HFFc6 (cell line): ENCODE measurements at places on chromosomes 12 and 14. TPM values are rescaled to one million over a fixed set of nuclear protein-coding genes. Genes with fewer than 3 reads are reported as not detected.
A peak's percentile ranks its signal among the peaks of the same experiment; 100 is the strongest.

GRCh38 chr14:22797017-22797917, 18.0 kb downstream of the SLC7A7 start:
- peaks cover under 1% of the 10 kb centered on the region for H3K4me1 ChIP-seq
- peaks cover 30% of the 10 kb centered on the region for H3K27me3 ChIP-seq
- no peak overlapping the region for H3K27ac ChIP-seq
- DNase-seq: no peak

The TM9SF1 gene
- 70.7 to 75.5 TPM (median 75.4 TPM) in 3 replicates for total RNA-seq

DNA sequence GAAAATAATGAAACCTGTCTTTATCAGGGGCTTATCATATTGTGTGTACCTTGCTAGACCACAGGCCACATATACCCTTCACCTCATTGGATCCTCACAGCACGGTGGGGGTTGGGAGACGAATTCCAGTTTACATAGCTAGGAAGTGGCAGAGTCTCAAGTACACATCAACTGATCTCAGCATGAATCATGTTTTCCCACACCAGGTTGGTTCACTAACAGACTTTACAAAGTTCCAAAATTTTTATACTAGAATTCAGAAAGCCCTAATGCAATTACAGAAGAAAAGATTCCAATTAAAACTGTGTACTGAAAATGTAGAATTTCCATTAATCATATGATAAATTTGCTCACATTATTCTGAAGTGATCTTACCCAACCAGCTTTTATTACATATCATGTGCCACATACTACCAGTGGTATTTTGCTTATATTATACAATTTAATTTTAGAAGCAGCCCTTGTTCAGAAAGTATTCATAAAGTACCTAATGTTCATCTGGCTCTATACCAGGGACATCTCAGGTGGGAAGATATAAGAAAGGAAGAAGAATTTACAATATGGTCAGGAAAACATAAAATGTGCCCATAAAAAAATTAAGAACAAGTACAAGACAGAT, 196.2 kb downstream of the ITPR2 start:
- no peaks in the 10 kb centered on the region for H3K36me3 ChIP-seq
- H3K4me3 ChIP-seq: no peak overlapping the region
- peak; percentile 38 for DNase-seq
- H3K4me1 ChIP-seq: peaks cover 48% of the 10 kb centered on the region

The EMP1 gene
- total RNA-seq: 239 to 417 TPM (median 284 TPM) in 3 replicates

The KRT77 gene
- not detected in 3 replicates for total RNA-seq

The GPD1 gene
- total RNA-seq: 0.20 TPM in 1 of 2 replicates, not detected in the other

The LTBP2 gene
- 118 to 163 TPM (median 122 TPM) in 3 replicates for total RNA-seq

GRCh38 chr12:27583057-27583797, 59.2 kb downstream of the PPFIBP1 start:
- H3K27me3 ChIP-seq: no peaks in the 10 kb centered on the region
- peaks cover 58% of the 10 kb centered on the region for H3K4me1 ChIP-seq
- H3K27ac ChIP-seq: peak overlapping the region; percentile 19
- DNase-seq: no peak

GRCh38 chr12:7113389-7113871, 4.4 kb upstream of the C1RL start:
- no peaks in the 10 kb centered on the region; the same call in 1 of the 2 replicates for H3K27me3 ChIP-seq
- no peak for DNase-seq
- peaks cover 10% of the 10 kb centered on the region; the same call in 1 of the 2 replicates for H3K36me3 ChIP-seq
- H3K27ac ChIP-seq: no peak overlapping the region

The RNU7-1 gene
- not detected in 3 replicates for total RNA-seq

GRCh38 chr14:29217813-29218450, 451.3 kb downstream of the FOXG1 start:
- peaks cover 2% of the 10 kb centered on the region; the same call in 1 of the 2 replicates for H3K27me3 ChIP-seq
- H3K36me3 ChIP-seq: no peaks in the 10 kb centered on the region
- no peak overlapping the region for H3K27ac ChIP-seq
- DNase-seq: no peak
- no peak overlapping the region for H3K4me3 ChIP-seq
- H3K4me1 ChIP-seq: peaks cover 21% of the 10 kb centered on the region

The PHETA1 gene
- 10.7 to 14.5 TPM (median 13.0 TPM) in 3 replicates for total RNA-seq

DNA sequence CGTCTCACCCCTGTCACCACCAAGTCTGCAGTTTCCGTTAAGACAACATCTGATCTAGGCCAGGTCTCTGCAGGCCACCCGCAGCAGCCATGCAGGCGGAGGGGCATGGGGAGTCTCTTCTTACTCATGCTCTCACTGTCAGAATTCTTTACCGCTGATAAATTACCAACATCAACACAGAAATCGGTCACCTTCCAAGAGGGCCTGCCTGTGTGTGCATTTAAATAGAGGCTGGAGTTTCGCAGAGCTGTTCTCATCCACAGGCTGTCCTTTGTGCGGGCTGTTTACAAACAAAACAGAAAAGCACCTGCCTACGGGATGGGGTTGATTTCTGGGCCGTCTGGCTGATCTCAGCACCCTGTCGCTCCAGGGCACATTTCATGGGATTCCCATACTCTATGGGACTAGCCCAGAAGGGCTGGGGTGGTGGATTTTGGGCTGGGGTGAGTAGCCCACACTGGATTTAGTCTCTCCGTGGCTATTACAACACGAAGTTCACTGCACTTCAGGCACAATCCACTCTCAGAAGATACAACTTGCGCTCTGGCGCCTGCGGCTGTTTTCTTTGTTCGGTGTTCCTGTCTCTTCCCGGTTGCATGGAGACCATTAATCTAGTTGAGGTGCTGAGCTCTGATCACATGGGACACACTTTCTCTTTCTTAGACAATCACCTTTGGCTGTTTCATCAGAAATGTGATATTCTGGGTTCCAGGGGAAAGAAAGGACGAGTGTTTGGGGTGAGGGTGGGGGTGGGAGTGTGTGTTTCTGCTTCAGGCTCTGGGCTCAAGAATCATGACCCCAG, 331.1 kb downstream of the GLT1D1 start:
- DNase-seq: no peak
- H3K27ac ChIP-seq: no peak overlapping the region
- H3K27me3 ChIP-seq: no peaks in the 10 kb centered on the region
- no peaks in the 10 kb centered on the region for H3K4me1 ChIP-seq

The SIRT4 gene
- total RNA-seq: 0.94 and 1.2 TPM in 2 replicates

GRCh38 chr14:104957146-104958113, 20.7 kb downstream of the AHNAK2 start:
- peaks cover 13% of the 10 kb centered on the region for H3K36me3 ChIP-seq
- peaks cover 8% of the 10 kb centered on the region; the same call in 1 of the 2 replicates for H3K4me1 ChIP-seq
- DNase-seq: no peak
- no peak overlapping the region for H3K4me3 ChIP-seq
- H3K27ac ChIP-seq: no peak overlapping the region

- DNase-seq: no peak
- H3K36me3 ChIP-seq: no peaks in the 10 kb centered on the region
- H3K27ac ChIP-seq: no peak overlapping the region
- H3K27me3 ChIP-seq: peaks cover 72% of the 10 kb centered on the region
Observed at GRCh38 chr14:23408307-23408630, 196 bp upstream of the MYH6 start.

GRCh38 chr14:52018252-52018651, 28.9 kb downstream of the RTRAF start:
- H3K27ac ChIP-seq: peak overlapping the region; percentile 67
- H3K4me3 ChIP-seq: peak overlapping the region; percentile 13; the same call in 1 of the 2 replicates
- DNase-seq: peak; percentile 39
- H3K27me3 ChIP-seq: no peaks in the 10 kb centered on the region; the same call in 1 of the 2 replicates
- peaks cover 33% of the 10 kb centered on the region for H3K4me1 ChIP-seq

GRCh38 chr14:74963705-74964271, 8.4 kb upstream of the PGF start:
- peak; percentile 69 for DNase-seq
- no peaks in the 10 kb centered on the region for H3K36me3 ChIP-seq
- H3K4me3 ChIP-seq: peak overlapping the region; percentile 4; the same call in 1 of the 2 replicates
- peak overlapping the region; percentile 47 for H3K27ac ChIP-seq
- peaks cover 2% of the 10 kb centered on the region; the same call in 1 of the 2 replicates for H3K27me3 ChIP-seq

GRCh38 chr12:53601296-53601847, 24.8 kb downstream of the ATF7 start:
- peaks cover 32% of the 10 kb centered on the region for H3K4me1 ChIP-seq
- no peak overlapping the region for H3K4me3 ChIP-seq
- no peaks in the 10 kb centered on the region; the same call in 1 of the 2 replicates for H3K27me3 ChIP-seq
- no peak overlapping the region for H3K27ac ChIP-seq
- no peak for DNase-seq

The DENND5B gene
- total RNA-seq: 9.7 and 10.9 TPM in 2 replicates

DNA sequence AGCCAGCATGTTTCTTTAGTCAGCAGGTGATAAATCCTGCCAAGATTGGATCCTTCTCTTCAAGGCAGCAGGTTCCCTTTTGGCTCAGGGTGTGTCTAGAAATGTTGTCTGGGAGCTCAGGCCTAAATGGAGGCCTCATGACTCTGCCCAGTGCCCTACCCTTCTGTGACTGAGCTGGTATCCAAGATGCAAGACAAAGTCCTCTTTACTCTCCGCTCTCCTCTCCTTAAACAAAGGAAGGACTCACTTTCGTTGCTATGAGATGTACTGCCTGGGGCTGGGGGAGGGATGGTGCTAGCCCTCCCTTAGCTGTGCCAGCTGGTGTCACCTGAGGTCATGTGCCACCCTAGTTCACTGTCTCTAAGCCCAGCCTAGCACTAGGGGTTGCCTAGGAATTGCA, 13.8 kb upstream of the TMPRSS12 start:
- peaks cover 7% of the 10 kb centered on the region for H3K36me3 ChIP-seq
- DNase-seq: no peak
- no peaks in the 10 kb centered on the region; the same call in 1 of the 2 replicates for H3K27me3 ChIP-seq
- H3K4me3 ChIP-seq: no peak overlapping the region

The MMP17 gene
- total RNA-seq: 23.0 to 30.2 TPM (median 26.3 TPM) in 3 replicates

The GMPR2 gene
- total RNA-seq: 76.1 and 86.2 TPM in 2 replicates

DNA sequence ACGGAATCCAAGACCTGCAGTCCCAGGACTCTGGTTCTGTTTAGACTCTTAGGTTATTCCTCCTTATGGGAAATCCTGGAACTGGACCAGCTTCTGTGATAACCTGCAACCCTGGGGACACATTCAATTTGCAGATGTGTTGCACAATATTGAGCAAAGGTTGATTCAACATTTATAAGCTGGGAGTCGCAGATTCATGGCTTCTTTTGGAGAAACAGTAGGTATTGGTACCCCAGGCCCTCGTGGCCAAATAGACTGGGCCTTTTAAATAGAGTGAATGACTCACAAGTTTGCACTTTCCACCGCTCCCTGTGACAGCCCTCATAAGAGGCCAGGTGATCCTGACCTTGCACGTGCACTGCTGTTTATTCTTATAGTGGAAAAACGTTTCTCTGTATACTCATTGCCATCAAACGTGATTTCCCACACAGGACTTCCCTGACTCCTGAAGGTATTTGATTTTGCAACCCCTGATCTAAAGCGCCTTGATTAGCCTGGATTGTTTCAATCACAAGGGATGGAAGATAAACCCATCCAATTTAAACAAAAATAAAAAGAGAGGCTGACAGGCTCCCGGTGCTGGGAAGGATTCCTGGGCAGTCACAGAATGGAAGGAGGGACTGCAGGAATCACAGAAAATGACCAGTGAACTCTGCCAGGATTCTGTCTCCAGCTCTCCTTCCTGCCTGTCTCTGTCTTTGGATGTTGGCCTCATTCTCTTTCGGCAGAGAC, 98.0 kb downstream of the VCPKMT start:
- peaks cover 28% of the 10 kb centered on the region for H3K36me3 ChIP-seq
- peaks cover 51% of the 10 kb centered on the region for H3K4me1 ChIP-seq
- no peak overlapping the region for H3K4me3 ChIP-seq

DNA sequence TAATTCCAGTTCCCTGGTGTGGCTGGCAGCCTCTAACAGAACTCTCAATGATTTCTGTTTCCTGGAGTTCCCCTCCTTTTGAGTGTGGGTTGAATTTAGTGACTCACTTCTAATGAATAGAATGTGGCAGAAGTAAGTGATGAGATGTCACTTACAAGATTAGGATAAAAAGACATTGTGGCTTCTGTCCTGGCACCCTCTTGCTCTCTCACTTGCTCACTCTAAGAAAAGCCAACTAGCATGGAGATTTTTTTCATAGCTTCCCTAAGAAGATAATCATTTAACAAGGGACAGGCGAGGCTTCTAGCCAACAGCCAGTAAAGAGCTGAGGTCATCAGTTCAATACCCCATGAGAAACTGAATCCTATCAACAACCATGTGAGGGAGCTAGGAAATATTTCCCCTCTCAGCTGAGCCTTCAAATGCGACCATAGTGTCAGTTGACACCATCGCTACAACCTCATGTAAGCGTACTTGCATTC, 156.7 kb downstream of the TMTC3 start:
- H3K27ac ChIP-seq: peak overlapping the region; percentile 84
- peak; percentile 54 for DNase-seq
- no peaks in the 10 kb centered on the region for H3K27me3 ChIP-seq
- H3K4me3 ChIP-seq: peak overlapping the region; percentile 54
- peaks cover 29% of the 10 kb centered on the region for H3K36me3 ChIP-seq
